ENCODE measurements at places on chromosomes 5 and 9.

- DNase-seq, result no peak
Measured at GRCh38 chr5:1310118-1310517, 15.2 kb upstream of the TERT start.

DNA sequence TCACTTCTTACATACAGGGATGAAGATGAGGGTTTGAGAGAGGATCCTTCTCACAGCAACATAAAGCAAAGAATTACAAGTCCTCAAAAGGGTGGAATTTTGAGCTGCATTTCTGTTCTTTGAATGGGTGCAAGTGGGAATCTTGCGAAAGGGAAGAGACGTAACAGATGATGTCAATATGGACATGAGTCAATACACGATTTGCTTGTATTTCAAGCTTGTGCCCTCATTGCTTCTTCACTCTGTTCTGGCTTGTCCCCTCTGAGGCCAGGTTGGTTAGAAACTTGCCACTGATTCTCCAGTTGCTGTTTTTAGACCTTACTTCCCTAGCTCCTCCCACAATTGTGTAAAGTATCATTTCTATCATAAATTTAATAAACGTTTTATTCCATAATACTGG lies 104.8 kb upstream of the CLINT1 start:
- no peak for DNase-seq

DNA sequence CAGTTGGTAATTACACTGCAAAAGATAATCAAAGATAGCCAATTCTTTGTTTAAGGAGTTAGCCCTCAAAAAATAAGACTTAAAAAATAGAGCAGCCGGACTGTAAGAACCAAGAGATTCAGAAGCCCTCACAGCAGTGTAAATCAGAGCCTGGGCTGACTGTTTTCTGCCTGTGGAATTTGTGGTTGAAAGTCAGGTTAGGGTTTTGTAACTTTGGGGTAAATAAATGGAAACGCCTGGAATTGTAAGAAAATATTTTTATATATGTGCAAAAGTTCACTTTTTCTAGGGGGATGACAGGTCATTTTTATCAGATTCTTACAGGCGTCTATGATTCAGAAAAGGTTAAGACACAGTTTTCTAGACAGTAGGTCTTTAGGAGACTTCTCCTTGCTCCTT lies 35.6 kb downstream of the KLHL3 start:
- no peak for DNase-seq

DNA sequence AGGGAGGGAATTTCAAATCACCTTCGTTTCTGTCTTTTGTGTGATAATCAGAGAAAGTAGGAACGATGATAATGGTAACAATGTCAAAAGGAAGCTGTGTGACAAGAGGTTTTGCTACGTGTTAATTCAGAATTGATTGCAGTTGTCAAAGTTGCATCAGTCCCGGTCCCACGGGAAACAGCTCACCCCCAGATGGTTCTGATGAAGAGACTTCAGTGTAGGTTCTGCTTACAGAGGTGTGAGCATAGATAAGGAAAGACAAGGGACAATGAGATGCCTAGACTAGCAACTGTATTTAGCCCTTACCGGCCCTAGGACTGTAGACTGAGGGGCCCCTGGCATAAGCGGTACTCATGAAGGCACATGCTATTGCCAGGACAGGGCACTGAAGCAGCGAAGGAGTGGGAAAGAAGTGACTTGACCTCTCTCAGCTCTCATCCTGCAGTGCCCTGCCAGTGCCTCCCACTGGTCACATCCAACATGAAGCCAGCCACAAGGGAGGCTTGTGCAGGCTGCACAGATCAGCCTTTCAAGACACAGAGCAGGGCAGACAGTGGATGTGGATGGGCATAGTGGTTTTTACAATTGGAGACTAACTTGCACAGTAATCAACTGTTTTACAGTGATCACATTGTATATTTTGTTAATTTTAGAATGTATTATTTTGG lies 21.1 kb downstream of the PDE8B start:
- DNase-seq, result no peak

- no peak for DNase-seq
Measured at GRCh38 chr9:3441197-3441816, 84.5 kb downstream of the RFX3 start.

DNA sequence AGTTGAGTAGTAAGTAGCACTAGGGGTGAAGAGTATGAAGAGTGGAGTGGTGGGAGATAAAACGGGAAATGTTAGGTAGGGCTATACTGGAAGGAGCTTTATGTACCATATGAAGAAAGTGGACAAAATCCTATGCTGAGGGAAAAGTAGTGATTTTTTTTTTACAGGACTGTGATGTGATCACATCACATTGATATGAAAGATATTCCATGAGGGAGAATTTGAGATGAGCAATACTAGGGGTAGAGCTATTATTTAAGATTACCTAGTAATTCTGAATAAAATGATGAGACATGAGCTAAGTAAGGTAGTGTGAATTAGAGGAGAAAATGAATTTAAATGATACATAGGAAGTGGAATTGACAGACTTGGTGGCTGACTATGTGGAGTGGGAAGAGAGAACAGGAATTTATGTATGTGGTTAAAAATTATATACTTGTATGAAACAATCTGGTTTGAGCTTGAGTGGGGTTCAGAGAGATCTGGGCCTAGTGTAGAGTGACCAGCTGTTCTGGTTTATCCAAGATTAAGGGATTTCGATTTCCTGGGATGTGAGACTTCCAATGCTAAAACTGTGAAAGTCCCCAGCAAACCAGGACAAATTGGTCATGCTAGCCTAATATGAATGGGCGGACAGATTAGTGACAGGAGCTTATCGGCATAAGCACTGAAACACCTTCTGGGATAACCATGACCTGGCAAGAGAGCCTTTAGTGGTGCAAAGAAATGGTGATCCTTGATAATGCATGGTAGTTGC lies 29.3 kb upstream of the STOM start:
- no peak for DNase-seq
